NCI-H1417 treated with DMSO at 0.1 percent for 48 hours (cell line): ENCODE measurements at places on chromosomes 1 and 21.

GRCh38 chr1:180372728-180373127 is 129.6 kb downstream of the ACBD6 start:
- no peak for DNase-seq

GRCh38 chr1:52360595-52360968 is 5.4 kb downstream of the CC2D1B start:
- no peak for DNase-seq

GRCh38 chr1:177915641-177916040 is 54.2 kb downstream of the SEC16B start:
- no peak for DNase-seq

- DNase-seq, result no peak
These were observed 30.8 kb upstream of the TMEM125 start for GRCh38 chr1:43238991-43239469.

DNA sequence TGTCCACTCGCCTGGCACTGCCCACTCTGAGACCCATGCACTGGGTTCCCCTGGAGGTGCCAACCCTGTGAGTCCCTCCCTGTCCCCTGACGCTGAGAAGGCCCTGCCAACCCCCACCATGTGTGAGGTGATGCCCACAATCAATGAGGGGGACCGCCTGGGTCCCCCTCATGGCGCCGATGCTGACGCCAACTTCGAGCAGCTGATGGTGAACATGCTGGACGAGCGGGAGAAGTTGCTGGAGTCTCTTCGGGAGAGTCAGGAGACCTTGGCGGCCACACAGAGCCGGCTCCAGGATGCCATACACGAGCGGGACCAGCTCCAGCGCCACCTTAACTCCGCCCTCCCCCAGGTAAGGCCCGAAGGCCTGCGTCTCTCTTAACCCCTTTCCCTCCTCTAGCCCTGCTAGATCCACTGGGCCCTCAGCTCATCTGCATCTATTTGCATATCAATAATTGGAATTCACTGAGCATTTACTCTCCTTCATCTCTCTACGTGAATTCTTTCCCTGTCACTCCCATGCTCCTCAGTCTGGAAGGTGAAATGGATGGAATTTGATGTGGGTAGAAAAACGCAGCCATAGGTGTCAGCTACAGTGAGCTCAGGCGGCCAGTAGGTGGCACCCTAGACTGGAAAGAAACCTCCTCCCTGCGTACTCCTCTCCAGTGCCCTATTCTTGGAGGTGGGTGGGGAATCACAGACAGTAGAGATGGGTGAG is 12.8 kb downstream of the PPFIA4 start:
- peak; percentile 41 for DNase-seq

- no peak for DNase-seq
These were observed 55.3 kb downstream of the SETD4 start for GRCh38 chr21:36005018-36005417.

GRCh38 chr1:58789322-58789856 is 5.5 kb upstream of the JUN start:
- no peak for DNase-seq

- DNase-seq, result no peak
These were observed 19.6 kb downstream of the KANK4 start for GRCh38 chr1:62299426-62300200.

DNA sequence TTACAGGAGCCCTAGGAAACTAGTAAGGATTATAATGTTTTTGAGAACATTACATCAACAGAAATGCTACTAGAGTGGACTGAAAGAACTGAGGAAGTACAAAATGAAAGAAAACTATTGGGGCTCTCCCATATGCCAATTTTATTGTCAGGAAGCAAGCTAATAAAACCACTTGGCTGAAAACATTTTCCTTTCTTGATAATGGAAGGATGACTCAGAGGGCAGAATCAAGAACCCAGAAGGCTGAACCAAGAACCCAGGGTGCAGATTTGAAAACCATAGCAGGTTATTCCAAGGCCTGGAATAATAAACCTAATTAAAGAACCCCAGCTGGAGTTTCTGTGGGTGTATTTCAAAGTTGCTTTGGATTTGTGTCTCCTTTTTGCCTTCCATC is 70.7 kb downstream of the RPE65 start:
- no peak for DNase-seq

DNA sequence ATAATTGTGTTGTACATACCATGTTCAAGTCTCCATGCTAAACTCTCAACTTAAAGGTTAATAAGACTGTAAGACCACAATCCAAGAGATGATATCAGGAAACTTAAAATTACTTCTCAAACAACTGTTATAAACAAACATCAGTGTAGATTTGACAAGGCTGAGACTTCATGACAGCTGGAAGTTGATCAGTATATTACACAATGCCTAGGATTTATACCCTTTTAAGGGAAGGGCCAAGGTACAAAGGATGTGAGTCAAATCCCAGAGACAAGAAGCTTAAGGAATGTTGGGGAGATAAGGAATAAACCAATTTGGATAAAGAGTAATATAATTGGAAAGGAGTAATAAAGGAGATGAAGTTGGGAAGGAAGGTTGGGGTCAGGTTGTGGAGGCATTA is 98.8 kb downstream of the LBR start:
- DNase-seq, result no peak

DNA sequence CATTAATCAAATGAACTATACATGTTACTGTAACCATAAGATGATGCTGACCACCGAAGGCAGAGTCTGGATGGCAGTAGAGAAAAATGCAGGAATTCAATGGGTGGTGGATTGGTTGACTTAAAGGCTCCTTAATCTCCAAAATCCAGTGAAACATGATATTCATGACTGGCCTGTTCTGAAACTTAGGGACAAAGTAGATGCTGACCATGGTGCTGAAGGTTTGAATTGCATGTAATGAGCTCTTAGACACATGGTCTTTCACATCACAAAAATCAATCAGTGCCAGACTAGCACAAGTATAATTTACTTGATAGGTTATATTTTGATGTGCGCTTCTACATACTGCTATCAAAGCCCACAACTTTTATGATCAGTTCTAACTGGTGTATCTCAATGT is 30.9 kb upstream of the NTMT2 start:
- DNase-seq, result no peak

GRCh38 chr1:214281720-214282629 is 1.0 kb downstream of the SMYD2 start:
- DNase-seq, result no peak

DNA sequence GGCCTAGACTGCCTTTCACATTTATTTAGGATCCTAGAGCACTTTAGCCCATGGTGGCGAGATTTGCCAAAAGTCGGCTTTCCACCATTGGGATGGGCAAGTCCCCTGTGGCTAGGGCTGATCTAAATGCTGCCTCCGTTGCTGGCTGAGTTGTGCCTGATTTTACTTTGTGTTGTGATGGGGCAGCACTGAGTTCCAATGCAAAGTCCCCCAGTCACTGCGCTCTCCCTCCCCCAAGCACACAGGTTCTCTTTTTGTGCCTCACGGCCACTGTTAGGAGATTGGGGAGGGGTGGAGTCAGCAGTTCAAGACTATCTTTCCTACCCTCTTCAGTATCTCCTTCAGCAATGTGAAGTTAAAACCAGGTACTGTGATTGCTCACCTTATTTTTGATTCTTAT is 66.7 kb upstream of the COX20 start:
- no peak for DNase-seq

GRCh38 chr1:33030575-33030974 is 6.1 kb downstream of the AK2 start:
- DNase-seq, result no peak

GRCh38 chr1:58094221-58094620 is 452.3 kb downstream of the OMA1 start:
- no peak for DNase-seq

DNA sequence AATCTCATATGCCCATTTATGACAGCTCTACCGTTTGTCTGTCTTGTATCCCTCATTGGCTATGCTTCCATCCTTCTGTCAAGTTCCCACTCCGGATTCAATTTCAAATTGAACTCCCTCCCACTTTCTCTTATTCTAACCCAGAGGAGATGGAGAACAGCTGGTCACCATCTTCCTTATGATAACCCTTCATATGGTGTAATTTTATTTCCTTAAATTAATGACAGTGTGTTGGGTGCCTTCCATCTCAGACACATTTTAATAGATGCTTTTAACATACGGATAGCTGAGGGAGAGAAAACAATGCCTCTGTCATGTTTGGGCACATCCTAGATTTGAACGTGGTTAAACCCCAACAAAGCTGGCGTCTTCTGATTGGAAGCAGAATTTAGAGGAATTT is 103.0 kb upstream of the PLXNA2 start:
- DNase-seq, result no peak

GRCh38 chr1:10519016-10519417 is 44.3 kb downstream of the PEX14 start:
- peak; percentile 57 for DNase-seq

DNA sequence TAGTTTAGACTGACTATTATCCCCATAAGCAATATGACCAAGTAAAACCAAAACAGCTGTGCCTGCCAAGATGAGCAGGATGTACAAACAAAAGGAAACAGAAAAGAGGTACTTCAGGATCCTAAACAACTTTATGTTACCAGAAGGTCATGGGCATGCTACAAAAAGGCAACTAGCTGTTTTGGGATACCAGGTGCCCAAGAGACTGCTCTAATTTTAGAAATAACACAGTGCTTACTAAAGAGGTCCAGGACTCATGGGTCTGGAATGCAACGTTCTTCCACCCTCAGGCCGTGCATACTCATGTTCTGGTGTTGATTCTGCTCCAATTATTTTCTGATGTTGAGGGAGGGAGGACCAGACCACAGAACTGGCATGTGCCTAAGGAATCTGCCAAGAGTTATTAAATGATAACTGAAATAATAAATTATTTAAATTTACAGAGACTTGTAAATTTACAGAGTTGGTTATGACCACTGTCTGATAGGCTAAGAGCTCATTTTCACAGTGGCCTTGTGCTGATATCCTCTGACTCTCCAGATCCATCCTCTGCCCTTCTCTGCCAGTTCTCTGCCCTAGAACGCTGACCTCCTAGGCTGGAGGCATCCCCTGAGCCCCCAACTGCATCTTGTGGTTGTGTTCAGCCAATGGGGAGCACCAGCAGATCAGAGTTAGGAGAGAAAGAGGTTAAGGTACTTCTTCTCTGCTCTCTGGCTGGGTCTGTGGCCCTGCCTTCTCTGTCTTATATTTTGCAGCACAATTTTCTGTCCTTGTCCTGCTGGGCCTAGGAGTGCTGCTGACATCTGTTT is 37.7 kb upstream of the BCL10 start:
- no peak for DNase-seq

- no peak for DNase-seq
These were observed 3.1 kb downstream of the RNF220 start for GRCh38 chr1:44408212-44408582.

DNA sequence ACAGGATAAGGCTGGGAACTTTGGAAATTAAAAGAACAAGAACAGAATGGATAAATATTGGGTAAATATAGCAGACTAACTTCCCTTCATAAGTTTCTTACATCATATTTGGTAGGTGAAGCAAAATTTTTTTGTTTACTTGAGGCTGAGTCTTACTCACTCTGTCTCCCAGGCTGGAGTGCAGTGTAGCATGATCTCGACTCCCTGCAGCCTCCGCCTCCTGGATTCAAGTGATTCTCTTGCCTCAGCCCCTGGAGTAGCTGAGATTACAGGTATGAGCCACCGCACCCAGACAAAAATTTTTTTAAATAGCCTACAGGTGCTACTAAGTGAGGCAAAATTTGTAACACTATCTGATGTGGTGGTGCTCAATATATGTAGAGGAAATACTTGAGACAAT is 50.7 kb downstream of the TM2D1 start:
- DNase-seq, result no peak

GRCh38 chr1:70941563-70941962 is 106.1 kb downstream of the PTGER3 start:
- no peak for DNase-seq

DNA sequence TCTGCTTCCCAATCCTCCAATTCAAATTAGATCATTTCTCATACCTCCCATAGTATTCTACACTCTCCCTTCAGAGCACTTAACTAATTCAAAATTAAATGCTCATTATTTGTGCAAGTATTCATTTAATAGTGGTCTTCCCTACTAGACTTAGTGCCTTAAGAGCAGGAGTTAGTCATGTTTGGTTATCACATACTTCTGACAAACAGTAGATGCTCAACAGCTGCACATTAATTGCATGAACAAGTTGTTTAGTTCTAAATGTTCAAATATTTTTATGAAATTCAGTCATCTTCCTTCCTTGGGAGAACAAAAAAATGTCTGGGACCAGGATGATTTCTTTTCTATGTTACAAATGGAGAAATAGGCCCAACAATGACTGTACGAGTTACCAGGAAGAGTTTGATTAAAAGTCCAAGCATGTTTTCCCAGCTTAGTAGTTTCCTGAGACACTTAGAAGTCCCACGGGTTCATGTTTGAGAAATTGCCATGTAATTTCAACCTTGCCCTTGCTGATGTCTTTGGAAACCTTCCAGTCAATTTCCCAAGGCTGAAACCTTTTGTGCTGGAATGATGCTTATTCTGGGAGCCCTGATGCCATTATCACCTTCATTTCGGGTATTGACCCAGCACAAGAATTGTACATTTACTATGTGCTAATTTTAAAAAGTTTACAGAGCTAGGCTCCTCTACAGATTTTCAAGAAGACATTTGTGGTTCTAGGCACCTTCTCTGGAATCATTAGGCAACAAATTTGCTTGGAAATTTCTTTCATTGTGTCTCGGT is 437.9 kb upstream of the PLXNA2 start:
- no peak for DNase-seq

- no peak for DNase-seq
These were observed 683.2 kb upstream of the TPTE start for GRCh38 chr21:9837946-9838737.

DNA sequence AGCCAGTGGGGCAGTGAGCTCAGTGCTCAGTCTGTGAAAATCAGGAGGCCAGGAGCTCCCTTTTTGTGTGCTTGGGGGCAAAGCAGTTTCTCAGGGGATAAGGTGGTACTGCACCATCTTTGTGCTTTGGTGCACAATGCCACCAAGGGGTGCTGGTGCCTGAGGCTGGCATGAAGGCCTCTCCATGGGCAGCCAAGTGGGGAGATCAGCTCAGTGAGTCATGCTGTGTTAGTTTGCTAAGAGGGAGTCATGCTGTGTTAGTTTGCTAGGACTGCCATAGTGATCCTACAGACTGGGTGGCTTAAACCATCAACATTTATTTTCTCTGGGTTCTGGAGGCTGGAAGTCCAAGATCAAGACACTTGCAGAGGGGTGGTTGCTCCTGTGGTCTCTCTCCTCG is 428.1 kb downstream of the PRDM2 start:
- DNase-seq, result no peak

- DNase-seq, result no peak
These were observed 74.0 kb upstream of the CTTNBP2NL start for GRCh38 chr1:112322018-112322417.

DNA sequence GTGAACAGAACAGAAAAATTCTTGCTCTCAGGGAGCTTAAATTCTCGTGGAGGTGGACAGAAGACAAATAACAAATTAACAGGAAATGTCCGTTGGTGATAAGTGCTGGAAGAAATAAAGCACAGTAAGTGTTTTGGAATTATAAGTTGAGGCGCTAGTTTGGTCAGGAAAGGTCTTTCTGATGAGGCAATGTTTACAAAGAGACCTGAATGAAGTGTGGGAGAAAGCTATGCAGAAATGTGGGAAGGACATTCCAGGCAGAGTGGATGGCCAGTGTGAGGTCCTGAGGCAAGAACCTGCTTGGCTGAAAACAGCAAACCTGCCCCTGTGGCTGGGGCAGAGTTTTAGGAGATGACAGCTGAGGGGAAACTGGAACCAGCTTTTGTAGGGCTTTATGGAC is 23.3 kb downstream of the NGF start:
- no peak for DNase-seq

- no peak for DNase-seq
These were observed 88.7 kb downstream of the ITPKB start for GRCh38 chr1:226650236-226650841.
